ENCODE measurements at places on chromosomes 12 and 14. TPM values are rescaled to one million over a fixed set of nuclear protein-coding genes. Genes with fewer than 3 reads are reported as not detected.

Gene PTPRQ
- total RNA-seq: 1.2 TPM

Gene PROX2
- total RNA-seq: not detected

Gene NEUROD4
- not detected for total RNA-seq

Gene NXPH4
- 3.2 TPM for total RNA-seq

Gene POTEM
- total RNA-seq: not detected

Gene SPIC
- not detected for total RNA-seq

Gene TAS2R20
- total RNA-seq: 2.8 TPM
